ENCODE measurements at places on chromosomes 4 and X.

DNA sequence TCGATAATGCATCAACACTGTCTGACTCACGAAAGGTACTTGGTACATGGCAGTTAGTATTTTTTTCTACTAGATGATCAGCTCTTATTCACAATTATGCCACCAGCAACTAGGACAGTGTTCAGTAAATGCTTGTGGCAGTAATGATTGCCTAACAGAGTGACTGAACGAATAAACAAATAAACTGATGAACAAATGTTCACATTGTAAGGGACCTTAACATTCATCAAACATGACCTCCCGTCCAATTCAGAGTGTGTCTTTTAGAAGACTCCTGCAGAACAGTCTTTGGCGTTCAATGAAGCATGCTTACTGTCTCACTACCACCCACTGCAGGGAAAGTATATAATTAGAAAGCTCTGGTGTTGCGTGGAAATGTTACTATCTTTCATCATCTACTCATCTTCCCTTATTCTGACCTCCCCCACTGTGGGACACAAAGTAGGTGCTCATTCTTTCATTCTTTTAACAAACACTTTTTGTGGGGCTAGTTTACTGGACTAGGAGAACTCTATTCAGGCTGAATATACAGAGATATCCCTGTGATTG, 319.3 kb downstream of the RAB28 start:
- DNase-seq: no peak

GRCh38 chrX:110280954-110281353, 36.9 kb downstream of the AMMECR1 start:
- no peak for DNase-seq

- no peak for DNase-seq
Measured at GRCh38 chr4:169583563-169583962, 28.8 kb downstream of the NEK1 start.

GRCh38 chrX:4550018-4550417, 836.6 kb upstream of the PRKX start:
- DNase-seq: no peak
